COLO829 (cell line): ENCODE measurements at places on chromosomes 5 and 9.

DNA sequence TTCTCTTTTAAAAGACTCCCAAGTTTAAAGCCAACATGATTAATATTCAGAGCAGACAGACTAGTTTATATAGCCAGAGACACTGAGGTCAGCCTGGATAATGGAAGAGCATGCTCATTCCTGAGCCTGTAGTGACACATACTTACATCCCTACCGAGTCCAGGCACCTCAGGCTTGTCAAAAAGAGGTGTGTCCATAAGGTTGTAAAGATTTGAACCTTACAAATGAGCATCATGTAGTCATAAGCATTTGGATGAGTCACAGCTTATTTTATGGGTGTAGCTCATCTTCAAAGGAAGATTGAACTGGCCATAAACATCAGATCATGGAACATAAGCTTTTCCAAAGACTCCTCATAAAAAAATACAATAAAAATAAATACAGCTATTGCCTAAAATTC, 333.5 kb downstream of the EFNA5 start:
- no peak for DNase-seq

DNA sequence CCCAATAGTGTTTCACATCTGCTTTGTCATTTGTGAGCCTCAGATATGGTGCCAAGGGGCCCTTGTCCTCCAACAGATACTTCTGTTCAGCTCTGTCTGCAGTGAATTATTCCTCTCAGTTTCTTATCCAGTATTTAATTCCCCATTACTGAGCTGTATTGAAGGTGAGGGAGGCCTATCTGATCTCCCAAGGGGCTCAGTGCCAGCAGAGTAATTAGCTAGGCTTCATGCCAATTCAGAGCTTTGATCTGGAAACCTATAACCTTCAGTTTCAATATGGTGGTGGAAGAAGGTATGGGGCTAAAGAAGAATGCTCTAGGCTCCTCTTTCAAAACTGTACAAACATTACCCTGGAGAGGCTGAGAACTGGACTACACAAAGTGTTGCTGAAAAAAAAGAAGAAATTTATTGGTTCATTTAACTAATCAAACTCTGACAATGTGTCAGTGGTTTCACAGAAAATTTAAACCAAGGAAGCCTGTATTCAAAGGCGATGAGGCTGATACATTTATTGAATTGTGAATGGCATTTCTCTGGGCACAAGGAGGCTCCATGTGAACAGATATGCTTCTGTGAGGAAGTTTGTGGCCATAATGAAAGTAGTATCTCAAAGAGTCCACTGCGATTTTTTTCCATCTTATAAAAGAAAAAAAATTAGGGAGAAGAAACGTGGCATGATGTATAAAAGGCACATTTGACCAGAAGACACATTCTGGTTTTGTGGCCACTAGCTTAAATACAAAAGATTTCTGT, 397.8 kb downstream of the TLE4 start:
- no peak for DNase-seq

DNA sequence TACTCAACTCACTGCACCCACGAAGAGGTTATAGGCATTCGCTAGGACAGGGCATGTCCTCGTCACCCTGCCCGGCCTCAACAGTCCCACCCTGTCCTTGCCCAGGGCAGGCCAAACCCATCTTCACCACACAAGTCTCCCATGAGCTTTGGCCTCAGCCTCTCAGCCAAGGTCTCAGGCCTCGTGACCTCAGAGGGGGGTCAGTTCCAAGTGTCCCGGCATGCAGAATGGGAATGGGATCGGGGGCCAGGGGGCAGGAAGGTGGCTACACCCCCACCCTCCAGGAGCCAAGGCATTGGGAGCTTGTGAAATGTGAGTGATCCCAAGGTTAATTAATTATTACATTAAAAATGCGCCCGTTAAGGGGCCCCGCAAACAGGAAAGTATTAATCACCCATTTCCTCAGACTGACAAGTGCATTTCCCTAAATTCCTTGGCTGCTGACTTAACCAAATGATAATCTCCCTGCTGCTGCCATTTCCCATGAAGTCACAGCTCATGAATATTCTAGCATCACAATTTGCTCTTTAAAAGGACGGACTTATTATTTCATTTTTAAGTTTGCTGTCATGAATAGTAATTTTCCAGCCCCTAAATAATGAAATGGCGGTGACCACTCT, 8.0 kb upstream of the UBAC1 start:
- DNase-seq = no peak

- no peak for DNase-seq
These were observed 29.2 kb downstream of the OSTF1 start for GRCh38 chr9:75117564-75117963.

- no peak for DNase-seq
These were observed 338.6 kb downstream of the PTPRD start for GRCh38 chr9:10274175-10274574.

DNA sequence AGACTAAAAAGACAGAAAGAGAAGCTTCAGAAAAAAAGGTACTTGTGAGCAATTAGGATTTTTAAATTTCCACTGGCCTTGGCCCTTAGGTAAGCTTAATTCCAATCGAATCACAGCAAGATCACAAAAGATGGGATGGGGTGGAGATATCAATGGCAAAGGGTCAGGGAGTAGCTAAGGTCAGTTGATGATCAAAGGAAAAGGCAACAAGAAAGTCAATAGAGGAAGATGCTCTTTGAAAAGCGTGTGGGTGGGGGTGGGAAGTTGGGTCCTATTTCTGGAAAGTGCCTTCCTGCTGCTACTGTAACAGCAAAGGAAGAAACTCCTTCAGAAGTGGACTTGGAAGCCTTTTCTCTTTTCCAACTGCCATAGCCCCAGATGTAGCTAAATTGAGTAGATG, 7.3 kb downstream of the C1QTNF3 start:
- no peak for DNase-seq

DNA sequence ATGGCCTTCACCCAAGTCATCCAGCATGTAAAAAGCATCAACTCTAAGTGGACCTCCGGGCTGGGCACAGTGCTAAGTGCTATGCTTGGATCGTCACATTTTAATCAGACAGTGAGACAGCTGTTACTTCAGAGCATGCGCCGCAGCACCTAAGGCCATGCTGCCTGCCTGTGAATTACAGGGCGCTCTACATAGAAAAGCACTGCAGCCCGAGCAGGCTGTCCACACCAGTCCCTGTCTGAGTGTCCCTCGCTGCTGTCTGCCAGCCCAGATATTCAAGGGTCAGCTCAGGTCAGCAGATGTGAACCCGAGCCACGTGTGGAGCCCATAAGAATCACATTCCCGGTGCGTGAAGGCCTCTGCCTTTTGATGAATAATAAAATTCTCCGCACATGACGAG, 37.1 kb downstream of the AK8 start:
- DNase-seq = no peak
